AG09319 (cell line): ENCODE measurements at places on chromosomes 2 and 18.

- DNase-seq: no peak
Observed at GRCh38 chr2:145739681-145740080, 1219.8 kb upstream of the ZEB2 start.

- no peak for DNase-seq
Observed at GRCh38 chr2:152348388-152348787, 13.4 kb downstream of the FMNL2 start.

DNA sequence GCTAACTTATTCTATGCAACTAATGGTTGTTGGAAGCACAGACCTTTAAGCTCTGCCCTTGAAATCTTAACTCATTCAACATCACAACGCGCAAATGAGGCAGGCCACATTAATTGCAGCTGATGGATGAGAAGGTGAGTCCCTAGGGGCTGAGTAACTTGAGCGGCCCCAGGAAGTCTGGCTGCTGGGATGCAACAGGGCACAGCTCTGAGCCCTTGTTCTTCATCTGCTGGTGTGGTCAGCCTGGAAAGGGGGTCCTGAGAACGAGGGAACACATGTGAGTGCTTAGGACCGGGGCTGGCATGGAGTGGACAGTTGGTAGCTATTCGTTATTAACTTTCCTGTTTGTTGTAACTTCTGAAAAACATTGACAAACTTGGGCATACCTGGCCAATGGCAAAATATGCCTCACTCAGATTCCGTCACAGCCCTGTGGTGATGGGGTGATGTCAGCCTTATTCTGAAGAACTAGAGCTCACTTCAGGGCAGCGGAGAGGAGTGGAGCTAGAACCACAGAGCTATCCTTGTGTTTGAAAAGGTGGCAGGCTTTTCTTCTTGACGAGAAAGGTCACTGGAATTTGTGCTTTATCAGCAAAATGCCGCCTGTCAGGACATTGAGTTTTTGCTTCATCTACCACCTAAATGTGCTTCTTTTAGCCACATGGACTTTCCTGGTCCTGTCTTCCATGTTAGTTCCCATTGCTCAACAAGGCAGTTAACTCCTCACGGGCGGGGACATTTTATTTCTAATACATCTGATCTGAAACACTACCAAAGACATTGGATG, 145.9 kb upstream of the FHL2 start:
- no peak for DNase-seq

- DNase-seq: no peak
Observed at GRCh38 chr2:165408186-165408585, 61.3 kb upstream of the CSRNP3 start.

DNA sequence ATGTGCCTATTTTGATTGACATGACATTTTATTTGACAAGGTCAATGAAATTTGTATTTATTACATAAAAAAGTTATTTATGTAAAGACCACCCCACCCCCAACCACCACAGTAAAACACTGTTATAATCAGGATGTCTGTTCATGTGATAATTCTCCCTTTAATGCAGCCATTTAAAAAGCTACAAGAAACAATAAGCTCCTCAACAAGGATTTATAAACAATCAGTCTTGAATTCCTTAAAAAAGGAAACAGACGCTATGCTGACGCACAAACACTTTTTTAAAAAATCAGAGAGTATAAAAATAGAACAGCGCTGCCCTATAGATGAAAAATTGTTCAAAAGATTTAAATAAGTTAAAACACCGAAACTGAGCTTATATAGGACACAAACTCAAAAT, 102.2 kb downstream of the SOS1 start:
- no peak for DNase-seq

DNA sequence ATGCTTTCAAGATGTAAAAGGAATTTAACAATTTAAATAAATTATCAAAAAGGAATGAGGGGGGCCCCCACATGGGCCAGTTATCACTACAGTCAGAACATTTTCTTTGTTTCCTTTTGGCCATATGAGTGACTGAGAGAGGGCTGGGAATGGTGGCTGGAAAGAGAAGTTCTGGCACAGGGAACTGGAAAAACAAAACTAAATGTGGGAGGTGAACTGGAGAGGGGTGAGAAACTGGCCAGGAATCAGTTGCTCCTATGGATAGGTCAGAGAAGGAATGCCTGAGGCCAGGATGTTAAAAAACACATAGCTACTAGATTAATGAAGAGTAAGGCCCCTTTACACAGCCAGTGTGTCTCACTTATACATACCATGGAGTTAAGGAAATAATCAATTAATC, 121.0 kb downstream of the RBMS1 start:
- no peak for DNase-seq

GRCh38 chr2:238509151-238509835, 82.6 kb downstream of the ASB1 start:
- DNase-seq: no peak

- no peak for DNase-seq
Observed at GRCh38 chr2:202941771-202942170, 29.7 kb downstream of the CARF start.

GRCh38 chr2:14790041-14790640, 157.6 kb downstream of the LRATD1 start:
- no peak for DNase-seq

DNA sequence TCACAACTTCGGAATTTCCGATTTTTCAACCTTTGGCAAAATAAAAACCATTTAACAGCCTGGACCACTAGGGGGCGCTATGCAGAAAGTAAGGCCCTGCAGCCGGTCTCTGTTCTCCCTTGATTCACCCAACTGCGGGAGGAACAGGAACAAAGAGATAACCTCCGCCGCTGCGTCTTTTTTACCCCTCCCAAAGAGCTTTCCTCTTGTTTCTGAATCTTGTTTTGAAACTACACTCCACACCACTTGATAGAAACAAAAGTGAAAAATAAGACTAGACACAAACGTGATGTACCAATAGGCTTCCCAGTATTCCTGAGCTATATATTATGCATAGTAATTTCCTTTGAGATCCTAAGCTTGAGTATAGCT, 231.2 kb downstream of the MYO3B start:
- DNase-seq: peak; percentile 44

GRCh38 chr2:190838492-190838910, 42.1 kb upstream of the GLS start:
- DNase-seq: no peak

DNA sequence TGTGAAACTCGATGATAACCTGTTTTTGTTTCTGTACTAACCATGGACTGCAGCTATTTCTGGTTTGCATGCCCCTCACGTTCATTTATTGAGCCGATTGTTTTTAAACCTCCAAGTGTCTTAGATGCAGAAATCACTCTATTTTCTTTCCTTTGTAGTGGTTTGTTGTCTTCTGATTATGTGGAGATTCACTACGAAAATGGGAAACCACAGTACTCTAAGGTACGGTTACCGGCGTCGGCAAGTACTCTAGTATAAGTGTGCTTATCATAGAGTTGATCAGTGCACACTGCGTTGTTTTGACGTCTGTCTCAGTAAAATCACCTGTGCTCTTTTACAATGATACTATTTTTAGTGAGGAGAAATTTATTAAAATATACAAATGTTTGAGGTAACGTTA, 87.4 kb downstream of the ADAM23 start:
- DNase-seq: no peak

- DNase-seq: no peak
Observed at GRCh38 chr2:101962309-101962708, 29.5 kb upstream of the IL1R2 start.

- no peak for DNase-seq
Observed at GRCh38 chr18:62122330-62122729, 64.5 kb downstream of the PIGN start.

DNA sequence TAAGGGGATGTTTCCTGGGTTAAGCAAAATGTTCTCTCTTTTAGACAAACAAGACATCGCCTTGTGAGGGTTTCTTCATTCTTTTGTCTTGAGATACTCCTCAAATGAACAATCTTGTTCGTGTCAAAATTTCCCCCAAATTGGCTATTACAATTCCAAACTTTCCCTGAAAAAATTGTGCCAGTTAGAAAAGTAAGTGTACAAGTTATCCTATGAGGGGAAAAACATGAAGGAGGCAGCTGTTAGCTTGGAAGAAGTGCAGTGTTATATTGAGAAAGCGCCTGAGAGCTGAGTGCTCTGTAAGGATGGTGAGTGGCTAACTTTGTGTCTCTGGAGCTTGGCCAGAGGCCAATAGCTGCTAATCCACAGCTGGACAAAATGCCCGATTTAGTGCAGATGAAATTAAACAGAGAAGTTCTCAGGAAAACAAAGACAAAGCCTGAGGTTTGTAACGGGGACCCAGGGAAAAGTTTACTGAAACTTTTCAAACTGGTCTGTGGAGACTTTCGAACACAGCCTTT, 14.1 kb upstream of the PLEKHH2 start:
- no peak for DNase-seq

GRCh38 chr2:179264368-179265081, at the start of gene SESTD1:
Gene SESTD1 (minus strand): TSS chr2:179264832. CDS start chr2:179191841, 72,991 bp downstream.
- no peak for DNase-seq
